ENCODE measurements at places on chromosomes 11 and 22.

GRCh38 chr22:41526830-41527799 lies 17.2 kb downstream of the POLR3H start:
- peak; percentile 54 for DNase-seq

- DNase-seq: no peak
Measured at GRCh38 chr11:2307501-2308331, 5.9 kb downstream of the TSPAN32 start.

GRCh38 chr22:40966726-40967085 lies 15.5 kb downstream of the RBX1 start:
- no peak for DNase-seq

- DNase-seq: no peak
Measured at GRCh38 chr22:39634530-39635405, 64.2 kb downstream of the CACNA1I start.

Data from stimulated activated CD8-positive, alpha-beta memory T cell treated with anti-CD3 and anti-CD28 coated beads, Interleukin-2, amount 100 ng/mL, for 1 hour (primary cell).